Left hindlimb (tissue), 1 donor: ENCODE measurements at places on chromosomes 3 and 15.

GRCh38 chr3:43013743-43014155 is 34.6 kb downstream of the GASK1A start:
- DNase-seq, result no peak

GRCh38 chr3:150345021-150345538 is 63.0 kb upstream of the TSC22D2 start:
- DNase-seq, result no peak

GRCh38 chr3:194142156-194142910 is 6.4 kb downstream of the HES1 start:
- DNase-seq, result peak; percentile 70

DNA sequence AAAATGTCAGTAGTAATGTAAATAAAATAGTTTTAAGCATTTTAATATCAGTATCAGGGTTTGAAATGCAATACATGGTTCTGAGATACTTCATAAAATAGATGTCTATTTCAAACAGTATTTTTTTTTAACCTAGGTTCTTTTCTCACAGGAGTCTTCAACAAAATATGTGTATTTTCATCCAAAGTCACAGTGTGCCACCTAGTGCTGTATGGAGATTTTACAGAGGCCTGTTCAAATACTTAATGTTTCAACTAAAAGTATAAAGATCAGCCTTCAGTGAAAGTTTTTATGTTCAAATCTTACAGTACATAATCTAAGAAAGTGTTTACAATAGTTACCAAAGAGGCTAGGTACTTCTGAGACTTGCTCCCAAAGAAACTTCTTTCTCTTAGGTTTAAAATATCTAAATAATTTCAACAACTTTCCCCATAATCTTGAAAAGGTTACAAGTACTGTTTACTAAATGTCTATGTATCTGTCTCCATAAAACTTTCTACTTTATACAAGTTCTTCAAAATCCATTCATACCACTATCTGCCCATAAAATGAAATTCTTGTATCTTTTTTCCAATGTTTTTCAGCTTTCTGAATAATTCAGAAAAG is 38.3 kb downstream of the SCAPER start:
- no peak for DNase-seq

DNA sequence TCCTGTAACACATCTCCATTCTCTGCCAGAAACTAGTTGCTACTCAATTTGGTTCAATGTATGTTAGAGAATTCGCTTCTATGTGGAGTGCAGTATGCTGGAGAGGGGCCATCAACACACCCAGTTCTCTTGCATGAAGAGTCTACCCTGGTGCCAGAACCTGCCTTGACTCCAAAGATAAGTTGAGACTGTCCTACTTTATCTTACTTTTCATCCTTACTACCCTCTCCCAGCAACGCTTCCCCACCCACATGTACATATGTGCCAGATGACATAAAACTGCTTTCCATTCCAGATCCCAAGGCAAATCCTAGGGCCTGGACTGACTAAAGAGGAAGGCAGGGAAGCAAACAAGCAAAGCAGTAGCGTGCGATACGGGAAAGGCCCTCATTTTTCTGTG is 442.6 kb upstream of the THRB start:
- DNase-seq, result peak; percentile 46

DNA sequence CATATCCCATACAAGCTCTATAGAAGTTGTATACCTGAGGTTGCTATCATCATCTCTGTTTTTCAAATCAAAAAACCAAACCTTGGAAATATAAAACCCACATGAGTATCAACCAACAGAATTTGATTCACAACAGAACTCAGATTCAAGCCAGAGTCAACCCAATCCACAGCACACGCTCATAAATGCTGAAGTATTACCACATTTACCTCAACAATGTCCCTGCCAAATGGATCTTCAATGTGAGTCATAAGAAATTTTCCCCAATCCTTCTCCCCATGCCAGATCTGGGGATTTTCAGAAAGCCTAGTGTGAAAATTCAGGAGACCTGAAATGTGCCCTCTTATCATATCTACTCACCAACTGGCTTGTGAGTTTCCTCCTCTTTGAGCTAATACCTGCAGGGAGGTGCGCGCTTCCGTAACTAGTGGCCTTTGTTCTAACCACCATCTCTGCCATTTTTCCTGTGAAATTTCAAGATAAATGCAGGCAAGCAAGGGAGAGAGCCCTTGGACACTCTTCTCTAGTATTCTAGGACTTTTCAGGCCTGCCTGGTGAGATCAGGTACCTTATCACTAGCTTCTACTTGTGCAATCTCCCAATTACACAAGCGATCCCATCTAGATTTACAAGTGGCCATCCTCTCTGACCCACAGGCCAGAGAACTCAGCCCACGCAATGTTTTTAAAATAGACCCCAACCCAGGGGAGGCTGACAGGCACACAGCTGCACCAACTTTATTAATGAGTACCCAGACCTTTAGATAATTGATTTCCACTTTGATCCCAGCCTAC is 1076.9 kb upstream of the CFAP20DC start:
- no peak for DNase-seq

GRCh38 chr3:64493149-64493548 is 194.7 kb downstream of the ADAMTS9 start:
- no peak for DNase-seq

DNA sequence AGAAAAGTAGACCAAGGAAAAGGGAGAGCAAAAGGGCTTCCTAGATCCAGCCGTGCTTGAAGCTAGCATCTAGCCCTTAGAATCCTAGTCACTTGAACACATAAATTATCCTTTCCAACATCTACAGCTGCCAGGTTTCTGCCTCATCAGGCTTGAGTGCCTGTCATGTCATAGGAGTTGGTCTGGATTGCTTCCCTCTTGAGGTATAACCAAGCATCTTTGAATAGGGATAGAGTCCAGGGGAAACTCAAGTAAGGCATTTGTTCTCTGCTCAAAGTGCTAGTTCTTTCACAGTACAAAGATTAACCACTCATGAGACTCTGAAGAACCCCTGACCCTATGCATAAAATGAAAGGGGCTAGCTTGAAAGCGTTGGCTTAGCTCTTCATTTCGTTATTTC is 72.3 kb downstream of the SLCO3A1 start:
- DNase-seq, result no peak

DNA sequence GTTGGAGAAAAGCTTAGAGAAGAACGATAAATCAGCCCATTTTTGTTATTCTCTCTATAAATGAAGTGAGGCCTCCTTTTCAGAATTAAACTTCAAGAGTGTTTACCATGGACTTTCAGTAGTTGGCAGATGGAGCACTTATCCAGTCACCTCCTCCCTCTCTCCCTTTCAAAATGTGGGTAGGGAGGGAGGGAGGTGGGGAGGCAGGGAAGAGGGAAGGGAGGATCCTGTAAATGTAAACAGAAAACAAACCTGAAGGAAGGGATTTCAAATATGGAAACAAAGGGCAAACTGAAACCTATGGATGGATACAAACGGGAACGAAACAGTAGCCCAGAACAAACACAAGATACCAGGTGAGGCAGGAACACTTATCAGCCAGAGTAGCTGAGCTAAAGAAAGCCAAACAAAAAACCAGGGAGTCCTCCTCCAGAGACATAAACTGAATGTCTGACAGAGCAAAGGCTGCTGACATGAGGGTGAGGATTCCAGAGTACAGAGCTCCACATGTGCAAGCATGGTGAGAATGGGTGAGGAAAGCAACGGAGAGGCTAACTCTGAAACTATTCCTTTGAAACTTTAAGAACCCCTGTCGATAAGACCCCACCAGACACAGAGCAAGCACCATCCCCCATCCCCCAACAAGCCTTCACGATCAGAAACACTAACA is 41.0 kb upstream of the GP5 start:
- DNase-seq, result no peak

- DNase-seq, result no peak
Observed at GRCh38 chr3:159803459-159803858, 185.2 kb upstream of the IL12A start.

DNA sequence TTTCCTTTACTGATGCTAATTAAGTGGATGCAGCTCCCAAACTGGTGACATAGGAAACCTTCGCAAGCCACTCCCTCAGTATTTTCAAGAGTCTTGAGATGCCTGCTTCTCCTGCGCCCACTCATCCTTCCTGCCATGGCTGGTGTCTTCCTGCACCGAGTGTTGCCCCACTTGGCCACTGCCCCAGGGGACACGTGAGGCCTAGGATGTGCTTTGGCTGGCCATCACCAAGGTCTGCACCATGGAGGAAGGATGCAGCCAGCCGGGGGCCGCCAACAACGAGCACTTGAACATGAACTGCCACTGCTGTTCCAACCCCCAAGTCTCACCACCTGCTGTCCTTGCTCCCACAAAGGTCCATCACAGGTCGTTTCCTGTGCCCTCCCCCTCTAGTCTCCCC is 34.1 kb downstream of the EPHB3 start:
- peak; percentile 22 for DNase-seq

DNA sequence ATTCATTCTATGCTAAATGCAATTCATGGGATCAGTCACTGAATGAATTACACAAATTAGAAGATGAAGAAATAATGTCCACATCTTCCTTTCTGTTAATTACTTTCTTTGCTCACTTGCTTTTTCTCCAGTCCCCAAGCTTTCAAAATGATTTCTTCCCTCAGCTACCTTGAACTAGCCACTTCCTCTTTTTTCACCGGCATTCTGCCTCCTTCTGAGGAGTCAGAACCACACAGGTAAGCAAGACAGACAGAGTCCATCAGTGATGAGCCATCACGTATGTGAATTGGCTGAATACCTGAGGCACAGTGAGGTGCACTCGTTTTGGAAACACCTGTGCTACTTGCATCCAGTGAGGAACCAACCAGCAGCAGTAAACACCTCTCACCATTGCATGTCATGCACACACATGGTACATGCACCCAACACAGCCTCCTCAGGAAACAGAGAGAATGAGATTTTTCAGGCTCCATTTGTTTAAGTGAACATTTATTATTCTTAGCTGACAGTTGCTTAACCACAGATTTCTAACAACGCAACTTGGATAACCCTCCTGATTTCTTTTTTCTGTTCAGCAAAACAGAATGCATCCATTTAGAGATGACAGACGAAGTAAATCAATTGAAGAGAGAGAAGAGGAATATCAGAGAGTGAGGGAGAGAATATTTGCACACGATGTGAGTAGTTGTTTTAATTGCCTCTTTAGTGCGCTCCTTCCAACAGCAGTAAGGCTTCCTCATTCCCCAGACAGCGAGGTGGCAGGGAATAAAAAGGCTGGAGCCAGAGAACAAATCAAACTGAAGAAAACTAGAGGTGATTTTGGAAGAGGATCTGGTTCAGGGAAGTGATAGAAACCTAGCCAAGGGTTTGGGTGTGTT is 69.3 kb downstream of the ARPP21 start:
- no peak for DNase-seq

DNA sequence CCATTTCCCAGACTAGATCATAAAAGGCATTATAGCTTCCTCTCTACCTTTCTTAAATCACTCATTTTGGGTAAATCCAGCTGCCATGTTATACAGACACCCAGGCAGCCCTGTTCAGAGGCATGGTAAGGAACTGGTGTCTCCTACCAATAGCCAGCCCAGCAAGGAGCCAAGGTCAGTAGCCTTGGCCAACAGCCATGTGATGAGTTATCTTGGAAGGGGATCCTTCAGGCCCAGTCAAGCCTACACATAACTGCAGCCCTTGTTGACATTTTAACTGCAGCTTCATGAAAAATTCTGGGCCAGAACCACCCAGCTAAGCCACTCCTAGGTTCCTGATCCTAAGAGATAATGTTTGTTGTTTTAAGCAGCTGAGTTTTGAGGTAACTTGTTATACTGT is 29.0 kb upstream of the ZMAT3 start:
- DNase-seq, result no peak

DNA sequence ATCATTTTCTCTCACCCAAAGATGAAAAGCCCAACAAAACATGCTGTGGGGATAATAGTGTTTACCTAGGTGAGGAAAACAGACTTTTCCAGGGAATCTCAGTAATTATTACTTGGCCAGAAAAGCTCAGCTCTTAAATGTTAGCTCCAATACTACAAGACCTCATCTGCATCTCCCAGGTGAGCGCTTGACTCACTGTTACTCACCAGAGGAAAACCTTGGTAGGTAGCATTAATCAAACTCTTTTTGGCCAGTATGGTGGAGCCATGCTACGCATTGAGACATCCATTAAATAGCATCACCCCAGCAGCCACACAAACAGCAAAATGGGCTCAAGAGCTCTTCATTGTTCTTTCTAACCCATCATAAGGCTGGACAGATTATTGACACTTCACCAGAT is 99.0 kb downstream of the TIGIT start:
- DNase-seq, result no peak

DNA sequence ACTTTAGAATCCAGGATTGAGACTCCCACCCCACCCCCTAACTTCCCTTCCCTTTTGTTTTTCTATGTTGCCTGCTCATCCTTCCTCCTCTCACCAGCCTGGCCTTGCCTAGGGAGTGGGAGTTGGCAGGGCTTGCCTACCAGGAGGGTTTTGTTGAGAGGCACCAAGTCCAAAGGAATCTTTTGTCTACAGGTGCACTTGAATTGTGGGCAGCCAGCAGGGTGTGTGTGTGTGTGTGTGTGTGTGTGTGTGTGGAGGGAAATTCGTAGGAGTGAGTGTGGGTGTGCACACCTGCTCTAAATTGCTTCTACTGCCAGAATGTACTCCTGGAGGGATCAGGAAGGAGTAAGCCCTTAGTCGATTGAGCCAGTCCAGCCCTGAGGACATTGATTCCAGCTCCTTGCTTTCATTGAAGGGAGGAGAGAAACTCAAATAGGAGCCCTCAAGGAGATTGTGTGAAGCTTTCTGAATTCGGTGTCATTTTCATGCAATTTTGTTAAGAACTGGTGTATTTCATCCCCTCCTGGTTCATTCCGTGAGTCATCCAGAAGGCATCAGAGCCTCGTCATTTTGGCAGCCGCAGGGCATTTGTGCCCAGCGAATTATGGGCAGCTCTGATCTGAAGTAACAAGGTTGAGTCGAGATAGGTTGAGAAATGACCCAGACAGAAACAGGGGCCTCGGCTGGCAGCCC is 112.1 kb downstream of the SLCO3A1 start:
- no peak for DNase-seq

GRCh38 chr3:128872744-128873143 is 6.7 kb upstream of the ACAD9 start:
- no peak for DNase-seq

DNA sequence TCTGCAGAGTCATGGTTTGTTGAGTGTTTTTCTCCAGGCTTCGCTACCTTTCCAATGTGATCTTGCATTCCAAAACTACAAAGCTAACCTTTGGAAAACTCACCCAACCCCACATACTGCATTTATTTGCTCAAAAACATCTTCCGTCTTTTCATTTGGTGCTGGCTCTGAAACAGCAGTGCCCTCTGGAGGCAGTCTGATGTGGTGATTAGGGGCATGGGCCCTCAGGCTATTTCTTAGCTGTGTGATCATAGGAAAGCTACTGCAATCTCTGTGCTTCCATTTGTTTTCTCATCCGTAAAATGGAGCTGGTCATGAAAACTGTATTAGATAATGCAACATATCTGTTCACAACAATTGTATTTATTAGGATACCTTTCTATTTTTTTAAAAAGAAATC is 47.0 kb downstream of the MTHFS start:
- DNase-seq, result no peak

GRCh38 chr3:31768479-31769125 is 212.5 kb downstream of the OSBPL10 start:
- peak; percentile 49 for DNase-seq

DNA sequence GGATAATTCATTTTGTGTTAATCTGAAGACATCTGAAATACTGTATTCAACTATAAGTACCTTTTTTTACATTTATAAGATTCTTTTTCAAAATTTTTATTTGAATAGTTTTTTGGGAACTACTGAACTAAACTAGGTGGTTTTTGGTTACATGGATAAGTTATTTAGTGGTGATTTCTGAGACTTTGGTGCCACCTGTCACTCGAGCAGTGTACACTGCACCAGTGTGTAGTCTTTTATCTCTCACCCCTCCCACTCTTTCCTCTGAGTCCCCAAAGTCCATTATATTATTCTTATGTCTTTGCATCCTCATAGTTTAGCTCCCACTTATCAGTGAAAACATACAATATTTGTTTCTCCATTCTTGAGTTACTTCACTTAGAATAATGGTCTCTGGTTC is 57.6 kb downstream of the CD86 start:
- no peak for DNase-seq
